ENCODE measurements at places on chromosomes 7 and 10.

GRCh38 chr10:97974526-97975525, 55.6 kb downstream of the CRTAC1 start:
- no peak for DNase-seq

DNA sequence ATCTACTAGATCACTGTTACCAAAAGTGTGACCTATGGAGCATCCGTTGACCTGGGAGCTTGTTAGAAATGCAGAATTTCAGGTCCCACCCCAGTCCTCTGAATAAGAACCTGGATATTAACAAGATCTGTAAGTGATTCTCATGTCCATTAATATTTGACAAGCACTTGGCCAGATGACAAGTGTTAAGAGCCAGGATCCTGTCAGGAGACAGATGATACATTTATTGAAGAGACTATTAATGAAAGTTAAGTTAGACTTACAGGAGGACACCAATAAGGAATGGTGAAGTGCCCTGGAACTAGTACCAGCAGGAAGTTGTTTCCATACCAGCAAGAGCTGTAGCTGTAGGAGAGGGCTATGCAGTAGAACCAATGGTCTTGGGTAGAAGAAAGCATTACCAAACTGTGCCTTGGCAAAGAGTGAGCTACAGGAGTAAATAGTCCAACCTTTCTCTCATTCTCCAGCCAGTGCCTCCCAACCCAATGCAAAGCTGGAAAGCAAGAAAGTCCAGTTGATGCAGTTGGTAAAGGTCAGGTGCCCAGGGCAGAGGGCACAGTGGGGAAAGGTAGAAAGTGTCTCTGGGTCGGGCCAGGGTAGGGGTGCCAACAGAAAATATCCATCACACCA, 35.3 kb upstream of the ADD3 start:
- DNase-seq = no peak

DNA sequence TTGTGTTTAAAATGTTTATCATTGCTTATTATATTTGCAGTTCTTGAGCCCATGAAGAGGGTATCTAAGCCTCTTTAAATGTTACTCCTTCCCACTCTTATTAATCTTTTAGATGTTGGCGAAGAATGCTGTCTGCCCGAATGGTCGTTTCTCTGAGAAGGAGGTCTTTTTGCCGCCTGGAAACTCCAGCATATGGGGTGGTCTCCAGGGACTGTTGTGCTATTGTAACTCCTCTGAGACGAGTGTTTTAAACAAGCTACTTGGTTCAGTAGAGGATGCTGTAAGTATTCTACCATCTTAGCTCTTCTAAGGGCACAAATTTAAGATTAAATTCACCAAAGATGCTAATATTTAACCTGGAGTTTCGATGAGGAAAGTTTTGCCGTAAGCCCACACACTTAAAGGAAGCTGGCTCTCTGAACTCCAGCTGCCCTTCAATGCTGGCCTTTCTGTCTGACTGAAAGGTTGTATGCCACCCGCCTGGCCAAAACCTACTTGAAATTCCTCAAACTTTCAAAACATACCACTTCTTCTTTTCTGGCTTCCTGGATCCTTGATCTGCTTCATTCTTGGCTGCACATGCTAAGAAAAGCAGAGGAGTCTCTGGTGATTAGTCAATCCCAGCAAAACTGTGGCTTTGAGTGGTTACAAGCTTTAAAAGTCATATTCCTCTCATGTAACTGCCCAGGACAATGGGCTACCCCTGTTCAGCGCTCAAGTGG, 74.7 kb downstream of the ABCA13 start:
- no peak for DNase-seq

GRCh38 chr7:100115026-100115425, 4.1 kb downstream of the TAF6 start:
- no peak for DNase-seq

GRCh38 chr7:99171731-99172130, 27.8 kb upstream of the SMURF1 start:
- DNase-seq = no peak

DNA sequence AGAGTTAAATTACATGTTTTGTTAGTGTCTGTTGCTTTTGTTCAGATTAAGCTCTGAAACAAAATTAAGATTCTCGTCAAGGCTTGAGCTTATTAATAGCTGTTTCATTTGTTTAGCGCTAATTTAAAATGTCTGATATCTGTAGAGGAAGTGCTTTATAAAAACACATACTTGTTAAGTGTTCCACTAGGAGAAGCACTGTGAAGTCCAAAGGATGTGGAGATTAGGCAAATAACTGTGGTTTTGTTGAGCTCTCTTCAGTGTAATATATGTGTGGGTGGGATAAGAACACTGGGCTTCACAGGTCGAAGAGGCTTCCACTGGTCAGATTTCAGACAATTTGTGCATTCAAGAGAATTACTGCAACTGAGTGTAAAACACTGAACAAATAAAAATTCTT, 242.0 kb downstream of the AUTS2 start:
- DNase-seq = no peak

DNA sequence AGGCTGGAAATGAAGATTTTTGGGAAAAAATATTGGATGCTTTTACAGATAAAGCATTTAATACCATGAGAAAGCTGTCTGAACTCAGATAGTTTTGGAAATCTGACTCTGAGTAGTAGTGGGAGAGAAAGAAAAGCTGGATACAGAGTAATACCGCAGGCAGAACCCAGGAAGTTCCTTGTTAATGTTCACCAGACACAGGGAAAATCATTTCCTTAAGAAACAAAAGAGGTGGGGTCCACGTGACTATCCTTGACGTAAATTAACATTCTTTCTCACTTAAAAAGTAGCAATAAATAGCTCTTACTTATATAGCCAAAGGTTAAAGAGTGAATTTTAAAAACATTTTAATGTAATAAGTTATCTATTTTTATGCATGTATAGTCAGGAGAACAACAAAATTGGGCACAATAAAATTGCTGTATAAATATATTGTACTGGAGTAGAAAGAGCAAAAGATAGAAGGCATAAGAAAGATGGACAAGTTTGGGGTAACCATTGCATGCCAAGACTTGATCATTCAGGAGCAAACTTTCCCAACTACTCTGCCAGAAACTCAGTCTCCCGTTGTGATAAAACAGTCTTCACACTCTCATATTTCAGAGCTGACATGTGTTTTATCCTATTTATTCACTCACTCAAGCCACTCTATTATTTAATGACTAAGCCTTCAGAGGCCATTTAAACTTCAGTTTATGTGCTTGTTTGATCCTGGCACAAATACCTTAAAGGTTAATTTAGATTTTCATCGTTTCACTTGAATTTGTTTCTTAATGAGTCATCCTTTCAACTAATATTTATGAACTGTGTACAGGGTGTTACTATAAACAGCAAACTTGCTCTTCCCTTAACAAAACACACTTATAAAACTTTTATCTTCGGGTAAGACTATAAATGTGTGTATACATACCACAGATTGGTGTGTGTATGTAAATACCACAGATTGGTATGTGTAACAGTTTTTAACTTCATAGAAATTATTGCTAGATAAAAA, 143.1 kb downstream of the GNAI1 start:
- DNase-seq = no peak

DNA sequence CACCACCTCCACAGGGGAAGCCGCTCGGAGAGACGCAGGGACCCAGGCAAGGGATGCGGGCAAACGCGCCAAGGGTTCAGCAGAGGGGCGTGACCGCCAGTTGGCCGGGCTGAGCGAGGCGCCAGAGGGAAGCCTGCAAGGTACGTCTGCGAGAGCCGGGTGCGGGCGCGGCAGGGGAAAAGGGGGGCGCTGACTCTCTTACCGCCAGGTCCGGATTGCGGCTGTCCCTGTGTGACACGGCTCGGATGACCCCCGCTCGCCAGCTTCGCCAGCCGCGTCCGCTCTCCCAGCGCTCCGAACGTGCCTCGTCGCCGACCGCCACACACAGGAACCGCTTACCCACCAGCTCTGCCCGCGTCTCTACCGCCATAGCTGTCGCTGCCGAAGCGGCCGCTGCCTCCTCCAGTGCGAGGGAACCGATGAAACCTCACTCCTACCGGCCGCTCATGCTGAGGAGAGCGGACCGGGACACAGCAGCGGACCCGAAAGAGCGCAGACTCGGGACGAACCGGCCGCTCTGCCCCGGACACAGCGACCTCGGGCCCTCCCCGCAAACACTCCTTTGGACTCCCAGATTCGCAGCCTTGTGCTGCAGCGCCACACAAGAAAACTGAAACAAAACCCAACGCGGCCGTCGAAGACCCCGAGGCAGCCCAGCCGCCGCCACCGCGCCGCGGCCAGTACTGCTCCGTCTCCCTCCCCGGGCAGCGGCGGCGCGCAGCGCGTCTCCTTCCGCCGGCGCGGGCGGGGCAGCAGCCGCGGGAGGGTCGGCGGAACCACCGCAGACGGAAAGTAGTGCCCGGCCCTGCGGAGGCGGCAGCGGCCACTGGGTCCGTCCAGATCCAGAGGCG, at the start of gene JMJD1C:
Gene JMJD1C (minus strand): TSS at position 685 of the 851 bp plus-strand sequence. CDS start 315 bp downstream, at position 370.
- peak; percentile 52 for DNase-seq

DNA sequence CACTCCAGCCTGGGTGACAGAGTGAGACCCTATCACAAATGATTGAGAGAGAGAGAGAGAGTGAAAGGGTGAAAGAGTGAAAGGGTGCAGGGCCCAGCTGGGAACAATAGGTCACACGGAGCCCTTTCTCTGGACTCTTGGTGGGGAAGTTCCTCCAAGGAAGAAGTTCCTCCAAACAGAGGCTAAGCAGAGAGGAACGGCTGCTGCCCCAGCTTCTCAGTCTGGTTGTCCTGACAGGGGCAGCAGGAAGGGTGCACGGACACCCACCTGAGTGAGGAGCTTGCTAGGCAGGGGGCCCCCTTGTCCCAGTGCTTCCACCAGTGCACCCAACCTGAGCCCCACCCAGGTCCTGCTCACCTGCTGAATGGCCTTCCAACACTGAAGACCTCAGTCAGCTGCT, 38.8 kb upstream of the MYL10 start:
- no peak for DNase-seq

- no peak for DNase-seq
Measured at GRCh38 chr10:127834221-127834620, 58.5 kb downstream of the CLRN3 start.

DNA sequence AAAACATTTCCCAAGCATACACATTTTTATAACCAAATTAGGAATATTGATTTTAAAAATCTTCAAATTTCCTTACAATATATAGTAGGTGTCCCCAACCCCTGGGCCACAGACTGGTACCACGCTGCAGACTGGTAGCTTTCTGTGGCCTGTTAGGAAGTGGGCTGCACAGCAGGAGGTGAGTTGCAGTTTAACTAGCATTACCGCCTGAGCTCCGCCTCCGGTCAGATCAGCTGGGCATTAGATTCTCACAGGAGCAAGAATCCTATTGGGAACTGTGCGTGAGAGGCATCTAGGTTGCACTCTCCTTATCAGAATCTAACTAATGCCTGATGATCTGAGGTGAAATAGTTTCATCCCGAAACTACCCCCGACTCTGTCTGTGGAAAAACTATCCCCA, 62.1 kb downstream of the ZWINT start:
- DNase-seq = no peak

- DNase-seq = no peak
Measured at GRCh38 chr7:151702961-151703360, 174.0 kb downstream of the PRKAG2 start.

GRCh38 chr10:1217237-1217587, 161.0 kb downstream of the WDR37 start:
- DNase-seq = no peak

DNA sequence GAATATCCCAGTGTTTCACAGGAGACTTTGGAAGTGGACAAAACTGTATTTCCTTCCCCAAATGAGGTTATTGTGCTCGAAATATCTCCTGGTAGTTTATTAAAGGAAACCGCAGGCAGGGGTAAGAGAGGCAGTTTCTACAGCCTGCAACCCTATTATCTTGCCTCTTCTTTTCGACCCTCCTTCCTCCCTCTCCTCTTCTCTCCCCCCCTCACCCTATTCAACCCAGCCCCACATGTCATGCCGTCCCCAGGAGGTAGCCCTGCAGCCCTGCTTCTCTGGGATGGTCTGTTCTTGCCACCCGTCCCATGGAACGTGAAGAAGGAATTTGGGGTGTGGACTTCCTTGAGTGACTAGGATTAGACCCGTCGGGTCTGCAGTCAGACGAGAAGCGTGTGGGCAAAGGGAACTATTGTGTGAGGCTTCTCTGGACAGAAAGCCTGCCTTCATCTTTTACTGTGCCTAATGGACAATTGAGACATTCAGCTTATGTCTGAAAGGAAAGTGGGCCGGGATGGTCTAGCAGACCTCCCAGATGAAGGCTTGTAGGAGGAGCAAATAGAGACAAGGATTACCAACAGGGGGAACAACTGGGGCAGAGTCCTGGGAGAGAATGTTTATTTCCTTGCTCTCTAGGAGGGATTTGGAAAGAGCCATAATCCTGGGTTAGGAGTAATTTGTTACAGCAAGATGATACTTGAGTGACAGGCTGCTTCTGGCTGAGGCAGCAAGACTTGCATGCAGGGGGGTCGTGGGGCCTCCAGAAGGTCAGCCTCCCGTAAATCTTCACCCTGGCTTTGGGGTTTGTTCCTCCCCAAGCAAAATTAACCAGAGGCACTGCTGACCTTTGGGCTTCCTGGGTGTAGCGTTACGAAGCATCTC, 77.8 kb downstream of the TCF7L2 start:
- no peak for DNase-seq

DNA sequence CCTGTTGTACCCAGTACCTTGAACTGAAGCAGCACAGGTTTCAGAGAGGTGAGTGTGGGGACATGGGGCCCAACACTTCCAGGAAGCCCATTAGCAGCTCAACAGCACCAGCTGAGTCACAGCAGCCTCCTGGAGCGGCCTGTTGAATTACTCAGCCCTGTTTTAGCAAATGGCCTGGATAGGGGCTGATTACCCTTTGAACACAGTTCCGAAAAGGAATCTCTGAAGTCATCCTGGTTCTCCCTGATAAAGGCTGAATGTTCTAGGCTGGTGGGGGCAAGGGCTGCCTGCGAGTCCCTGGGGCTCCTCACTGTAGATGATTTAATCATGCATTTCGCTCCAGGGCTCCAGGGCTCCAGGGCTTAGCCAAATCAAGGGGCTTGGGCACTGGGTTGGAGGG, 287.5 kb downstream of the GRID1 start:
- no peak for DNase-seq

DNA sequence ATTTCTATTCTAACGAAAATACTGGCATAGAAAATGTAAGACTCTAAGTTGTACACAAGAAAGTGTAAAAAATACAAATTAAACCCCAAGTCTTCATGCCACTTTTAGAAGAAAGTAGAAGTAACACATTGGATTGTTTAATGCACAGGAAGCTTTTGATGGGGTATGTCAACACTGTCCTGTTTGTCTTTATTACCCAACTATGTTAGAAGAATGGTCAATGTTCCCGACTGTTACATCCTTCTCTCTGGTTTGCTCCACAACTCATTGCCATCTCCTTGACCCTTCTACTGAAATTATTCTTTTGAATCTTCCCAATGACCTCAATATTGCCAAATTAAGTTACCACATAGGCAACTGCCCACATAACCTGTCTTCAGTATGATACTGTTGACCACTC, 35.8 kb downstream of the COL28A1 start:
- DNase-seq = no peak

DNA sequence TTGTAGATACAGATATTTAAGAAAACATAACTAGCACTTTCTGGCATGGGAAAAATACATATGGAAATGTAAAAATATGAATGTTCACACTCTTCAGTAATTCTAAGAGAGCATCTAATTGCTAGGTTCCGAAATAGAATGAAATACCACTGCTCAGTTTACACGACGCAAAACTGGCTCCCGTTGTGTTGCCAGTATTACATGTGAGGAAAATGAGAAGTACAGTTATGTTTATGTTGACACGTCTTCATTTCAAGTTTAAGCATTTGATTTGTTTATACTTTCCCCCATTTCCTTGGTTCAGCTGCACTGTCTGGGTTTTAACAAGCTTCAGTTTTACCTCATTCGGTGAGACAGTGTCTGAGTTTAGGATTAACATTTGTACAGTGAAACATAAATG, 275.8 kb upstream of the SEMA3D start:
- no peak for DNase-seq

- DNase-seq = no peak
Measured at GRCh38 chr10:70247360-70247759, 14.1 kb upstream of the PPA1 start.
